ENCODE measurements at places on chromosomes 2 and 18.

DNA sequence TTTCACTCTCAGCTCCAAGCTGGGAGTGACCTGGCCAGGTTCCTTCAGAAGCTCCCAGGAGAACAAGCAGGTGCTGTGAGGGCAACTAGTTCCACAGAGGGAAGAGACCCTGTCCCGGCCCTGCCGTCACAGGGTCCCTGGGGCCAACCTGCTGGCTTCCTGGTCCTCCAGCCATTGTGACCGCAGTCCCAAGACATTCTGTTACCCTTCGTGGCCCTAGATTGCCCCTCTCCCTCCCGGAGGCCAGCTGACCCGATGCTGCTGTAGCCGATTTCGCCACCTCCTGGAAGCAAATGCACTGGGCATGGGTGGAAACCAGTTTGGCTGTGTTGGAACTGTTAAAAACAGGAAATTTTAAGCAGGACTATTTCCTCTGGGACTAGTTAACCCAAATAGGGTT lies 55.4 kb downstream of the EPAS1 start:
- no peak for DNase-seq

GRCh38 chr2:89850881-89851582 lies 1159.6 kb downstream of the RPIA start:
- no peak for DNase-seq

- DNase-seq = no peak
Measured at GRCh38 chr18:11607906-11608305, 1.5 kb upstream of the SLC35G4 start.

- DNase-seq = no peak
Measured at GRCh38 chr2:153495725-153496124, 17.2 kb upstream of the RPRM start.

DNA sequence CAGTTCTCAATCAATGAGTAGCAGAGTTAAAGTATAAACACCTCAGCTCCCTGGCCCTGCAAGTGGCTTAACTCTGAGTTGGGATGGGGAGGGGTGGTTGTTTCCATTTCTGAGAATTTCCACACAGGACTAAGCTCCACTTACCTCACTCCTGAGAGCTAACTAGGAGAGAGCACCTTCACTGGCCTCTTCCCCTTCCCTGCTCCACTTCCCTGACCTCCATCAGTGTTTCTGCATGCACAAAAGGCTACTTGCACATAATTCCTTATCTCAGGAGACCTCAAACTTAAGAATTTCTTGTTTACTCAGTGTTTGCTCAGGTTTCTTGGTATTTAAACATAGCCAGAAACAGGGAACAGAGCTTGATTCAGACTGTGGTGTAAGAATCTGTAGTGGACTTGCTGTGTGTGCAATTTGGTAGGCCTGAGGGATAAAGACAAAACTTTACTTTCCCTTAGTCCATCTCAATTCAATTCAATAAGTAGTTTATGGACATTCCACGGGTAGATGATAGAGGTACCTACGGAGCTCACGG lies 97.2 kb downstream of the PID1 start:
- no peak for DNase-seq

- DNase-seq = no peak
Measured at GRCh38 chr2:197007716-197008628, 81.5 kb upstream of the PGAP1 start.

GRCh38 chr2:9001229-9001628 lies 2.3 kb downstream of the MBOAT2 start:
- DNase-seq = no peak

DNA sequence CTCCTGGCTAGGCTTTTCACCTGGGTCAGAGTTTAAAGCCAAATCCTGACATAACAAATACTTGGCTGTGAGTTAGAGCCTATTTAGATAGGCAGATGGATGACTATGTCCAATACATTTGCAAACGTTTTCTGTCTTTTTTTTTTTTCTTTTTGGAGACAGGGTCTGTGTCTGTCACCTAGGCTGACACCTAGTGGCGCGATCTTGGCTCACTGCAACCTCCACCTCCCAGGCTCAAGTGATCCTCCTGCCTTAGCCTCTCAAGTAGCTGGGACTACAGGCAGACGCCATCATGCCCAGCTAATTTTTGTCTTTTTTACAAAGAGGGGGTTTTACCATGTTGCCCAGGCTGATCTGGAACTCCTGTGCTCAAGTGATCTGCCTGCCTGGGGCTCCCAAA lies 124.8 kb downstream of the DYM start:
- no peak for DNase-seq

- DNase-seq = no peak
Measured at GRCh38 chr2:143230506-143231253, 101.5 kb downstream of the ARHGAP15 start.

GRCh38 chr2:45606796-45607195 lies 4.3 kb downstream of the SRBD1 start:
- no peak for DNase-seq

DNA sequence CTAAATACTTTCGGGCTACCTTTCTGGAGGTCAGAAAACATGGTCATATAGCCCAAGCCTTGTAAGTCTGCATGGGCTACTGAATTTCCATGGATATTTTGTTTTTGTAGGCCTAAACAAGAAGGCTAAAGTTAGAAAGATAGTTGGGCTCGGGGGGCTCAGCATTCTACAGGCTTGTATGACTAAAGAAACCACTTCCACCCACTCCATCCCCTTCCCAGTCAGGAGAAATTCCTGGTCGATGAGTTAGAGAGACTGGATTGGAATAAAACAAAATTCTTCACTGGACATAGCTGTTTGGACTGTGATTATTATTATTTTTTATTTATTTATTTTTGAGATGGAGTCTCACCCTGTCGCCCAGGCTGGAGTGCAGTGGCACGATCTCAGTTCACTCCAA lies 539.4 kb upstream of the TNP1 start:
- no peak for DNase-seq

DNA sequence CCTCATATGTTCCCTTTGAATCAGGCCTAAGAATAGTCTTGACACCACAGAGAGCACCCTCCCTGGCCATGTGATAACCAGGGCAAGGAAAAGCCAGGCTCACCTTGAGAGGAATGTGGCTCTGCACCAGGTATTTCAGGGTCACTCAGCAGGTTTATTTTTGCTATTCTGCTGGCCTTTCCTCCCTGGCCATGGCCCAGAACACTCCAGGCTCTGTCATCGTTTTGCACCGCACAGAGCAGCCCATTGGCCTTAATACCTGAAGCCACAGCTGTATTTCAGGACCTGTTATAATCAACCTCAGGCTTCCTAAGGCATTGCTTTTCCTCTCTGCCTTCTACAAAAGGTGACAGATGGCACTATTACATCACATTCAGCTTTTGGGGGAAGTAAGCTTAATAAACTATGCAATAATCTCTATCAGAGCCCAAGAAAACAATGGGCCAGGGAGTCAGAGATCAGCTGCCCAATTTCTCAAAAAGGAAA lies 668.3 kb downstream of the IRS1 start:
- DNase-seq = no peak

- no peak for DNase-seq
Measured at GRCh38 chr18:27062802-27063201, 122.3 kb downstream of the CHST9 start.

DNA sequence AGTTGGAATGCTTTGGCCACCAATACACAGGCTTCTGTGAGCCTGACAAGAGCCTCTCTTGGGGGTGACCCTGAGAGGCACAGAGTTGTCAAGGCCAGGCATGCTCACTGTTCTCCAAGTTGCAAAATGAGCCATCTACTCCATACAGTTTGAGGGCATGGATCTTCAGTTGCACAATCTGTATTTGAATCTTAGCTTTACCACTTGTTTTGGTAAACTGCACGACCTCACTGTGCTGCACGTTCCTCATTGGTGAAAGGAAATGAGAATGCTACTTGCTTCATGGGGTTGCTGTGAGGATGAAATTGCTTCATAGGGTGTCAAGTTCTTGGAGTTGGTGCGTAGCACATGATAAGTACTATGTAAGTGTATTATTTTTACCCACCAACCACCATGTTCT lies 12.0 kb upstream of the HAAO start:
- no peak for DNase-seq

- DNase-seq = no peak
Measured at GRCh38 chr2:234995332-234996068, 43.7 kb downstream of the SH3BP4 start.

DNA sequence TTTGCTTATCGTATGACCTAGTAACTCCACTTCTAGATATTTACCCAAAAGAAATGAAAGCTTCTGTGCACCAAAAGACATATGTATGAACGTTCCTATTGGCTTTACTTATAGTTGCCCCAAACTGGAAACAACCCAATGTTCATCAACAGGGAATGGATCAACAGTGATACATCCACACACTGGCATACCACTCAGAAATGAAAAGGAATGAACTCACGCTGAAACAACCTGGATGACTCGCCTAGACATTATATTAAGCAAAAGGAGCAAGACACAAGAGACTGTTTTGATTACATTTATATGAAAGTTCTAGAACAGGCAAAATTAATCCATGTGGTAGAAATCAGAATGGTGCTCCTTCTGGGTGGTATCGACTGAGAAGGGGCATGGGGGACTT lies 18.9 kb downstream of the ADRA2B start:
- DNase-seq = no peak

GRCh38 chr2:189569295-189569910 lies 11.2 kb downstream of the SLC40A1 start:
- DNase-seq = no peak

GRCh38 chr18:55031979-55032378 lies 72.7 kb upstream of the CCDC68 start:
- no peak for DNase-seq

DNA sequence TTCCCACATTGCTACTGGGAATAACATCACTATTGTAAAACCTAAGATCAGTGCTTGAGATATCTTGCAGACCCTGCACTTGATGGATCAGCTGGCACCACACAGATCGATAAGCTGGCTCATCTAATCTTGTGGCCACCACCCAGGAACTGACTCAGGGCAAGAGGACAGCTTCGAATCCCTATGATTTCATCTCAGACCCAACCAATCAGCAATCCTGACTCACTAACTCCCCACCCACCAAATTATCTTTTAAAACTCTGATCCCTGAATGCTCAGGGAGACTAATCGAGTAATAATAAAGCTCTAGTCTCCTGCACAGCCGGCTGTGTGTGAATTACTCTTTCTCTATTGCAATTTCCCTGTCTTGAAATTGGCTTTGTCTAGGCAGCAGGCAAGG lies 11.3 kb upstream of the TEX44 start:
- DNase-seq = no peak

DNA sequence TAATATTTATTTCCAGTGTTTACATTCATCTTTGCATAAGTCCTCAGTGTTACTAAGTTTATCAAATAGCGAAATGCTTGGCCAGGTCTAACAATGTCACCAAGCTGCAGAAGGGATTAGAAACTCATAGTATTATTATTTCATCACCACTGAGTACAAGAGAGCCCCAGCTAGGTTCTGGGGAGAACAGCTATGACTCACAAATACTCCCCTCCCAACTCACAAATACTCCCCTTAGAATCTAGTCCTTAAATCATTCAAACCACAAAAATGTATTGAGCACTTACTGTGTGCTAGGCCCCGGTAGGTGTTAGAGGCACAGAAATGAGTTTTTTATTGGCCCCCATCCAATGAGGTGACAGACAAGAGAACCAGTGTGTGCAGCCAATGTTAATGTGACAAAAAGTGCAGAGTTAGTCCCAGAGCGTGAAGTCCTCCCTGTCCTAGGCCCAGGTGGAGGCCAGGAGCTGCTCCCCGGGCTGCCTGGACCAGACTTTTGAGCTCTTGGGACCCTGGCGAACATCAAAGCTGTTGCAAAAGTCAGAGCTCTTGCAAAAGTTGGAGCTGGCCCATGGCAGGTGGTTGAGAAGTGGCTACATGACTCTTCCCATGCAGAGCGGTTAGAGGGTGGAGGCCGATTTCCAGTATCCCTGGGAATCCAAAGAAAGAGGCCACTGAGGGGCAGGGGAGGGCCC lies 9.8 kb downstream of the STEAP3 start:
- DNase-seq = no peak

GRCh38 chr18:74290794-74291471 lies 830 bp downstream of the CYB5A start:
- DNase-seq = no peak

DNA sequence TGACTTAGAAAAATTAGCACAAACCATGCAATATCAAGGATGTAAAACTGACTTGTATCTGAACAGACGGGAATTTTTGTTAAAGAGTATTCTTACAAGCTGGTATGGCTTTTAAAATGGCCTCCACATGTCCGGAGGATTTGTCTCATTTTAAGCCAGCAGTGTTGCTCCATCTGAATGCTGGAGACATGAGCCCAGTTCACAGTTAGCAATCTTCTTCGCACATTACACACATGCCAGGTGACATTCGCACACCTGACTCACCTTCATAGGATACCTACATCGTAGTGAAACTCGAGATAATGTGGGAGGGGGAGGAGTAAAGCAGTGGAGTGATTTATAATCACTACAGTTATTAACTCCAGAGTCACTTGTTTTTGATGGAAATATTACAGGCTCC lies 231.8 kb upstream of the RBBP8 start:
- DNase-seq = no peak

GRCh38 chr2:172617115-172617514 lies 61.2 kb downstream of the PDK1 start:
- no peak for DNase-seq

DNA sequence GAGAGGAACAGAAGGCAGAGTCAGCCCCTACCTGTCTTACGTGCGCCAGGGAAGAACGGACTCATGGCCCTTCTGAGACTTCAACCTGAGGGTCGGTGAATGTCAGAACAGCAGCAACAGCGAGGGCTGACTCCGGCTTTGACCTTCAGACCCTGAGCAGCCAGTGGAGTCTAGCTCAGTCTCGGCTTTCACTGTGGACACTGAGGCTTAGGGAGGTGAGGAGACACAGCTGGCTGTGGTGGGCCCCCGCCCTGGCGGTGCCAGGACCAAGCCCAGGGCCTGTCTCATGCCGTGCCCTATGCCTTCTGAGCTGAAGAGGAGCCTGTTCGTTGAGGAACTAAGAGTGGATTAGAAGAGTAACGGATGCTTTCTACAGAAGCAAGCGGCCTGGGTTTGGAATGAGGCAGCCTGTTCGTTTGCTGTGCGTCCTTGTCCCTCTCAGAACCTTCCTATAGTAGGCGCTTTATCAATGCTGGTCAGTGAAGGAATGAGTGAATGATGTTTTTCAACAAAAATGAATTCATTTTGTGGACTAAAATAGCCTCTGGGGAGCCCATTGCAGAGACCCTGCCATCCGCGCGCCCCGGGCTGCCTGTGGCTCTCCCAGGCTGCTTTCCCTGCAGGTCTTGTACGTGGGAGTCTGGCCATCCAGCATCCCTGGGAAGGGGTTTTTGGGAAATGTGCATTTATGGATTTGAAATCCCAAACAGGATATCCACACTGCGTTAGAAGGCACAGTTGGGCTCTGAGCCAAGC lies 38.9 kb downstream of the ASB1 start:
- no peak for DNase-seq

DNA sequence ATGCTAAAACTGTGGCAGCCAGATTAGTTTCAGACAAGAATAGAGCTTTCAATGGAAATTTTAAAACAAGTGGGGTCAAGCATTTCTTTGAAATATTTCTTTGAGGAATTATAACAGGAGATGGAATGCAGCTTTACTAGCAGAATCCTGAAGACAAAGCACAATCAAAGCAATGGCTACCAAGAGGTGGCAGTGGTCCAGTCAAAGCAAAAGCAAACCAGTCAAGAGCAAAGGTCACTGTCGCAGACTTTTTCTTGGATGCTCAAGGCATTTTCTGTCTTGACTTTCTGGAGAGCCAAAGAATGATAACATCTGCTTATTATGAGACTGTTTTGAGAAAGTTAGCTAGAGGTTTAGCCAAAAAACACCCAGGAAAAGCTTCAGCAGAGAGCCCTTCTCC lies 351.2 kb upstream of the DLGAP1 start:
- no peak for DNase-seq

Measured in effector CD4-positive, alpha-beta T cell (primary cell).